Fibroblast of the aortic adventitia (primary cell): ENCODE measurements at places on chromosomes 7 and 10. TPM values are rescaled to one million over a fixed set of nuclear protein-coding genes. Genes with fewer than 3 reads are reported as not detected.

The FKBP6 gene
- not detected in 2 replicates for total RNA-seq

The SLC39A12 gene
- total RNA-seq = not detected in 2 replicates

The NAT16 gene
- not detected in 2 replicates for total RNA-seq

The CDC14C gene
- not detected in 2 replicates for total RNA-seq

The ANXA8L1 gene
- 1.2 TPM in 1 of 2 replicates, not detected in the other for total RNA-seq

The GPC2 gene
- total RNA-seq = 1.2 and 4.5 TPM in 2 replicates

The NPC1L1 gene
- under 0.01 TPM in 1 of 2 replicates, not detected in the other for total RNA-seq

The FGFBP3 gene
- 1.2 and 1.8 TPM in 2 replicates for total RNA-seq

The BAIAP2L1 gene
- 1.1 and 2.8 TPM in 2 replicates for total RNA-seq

The C1QL3 gene
- 0.09 TPM in 1 of 2 replicates, not detected in the other for total RNA-seq

The FOXI2 gene
- total RNA-seq = not detected in 2 replicates

The ACBD7 gene
- 0.99 TPM in 1 of 2 replicates, not detected in the other for total RNA-seq

The CRYGN gene
- 0.09 and 0.16 TPM in 2 replicates for total RNA-seq

The CEP55 gene
- total RNA-seq = 2.7 and 36.9 TPM in 2 replicates

The HOXA4 gene
- 0.57 and 0.99 TPM in 2 replicates for total RNA-seq

The FUOM gene
- total RNA-seq = 4.0 and 16.9 TPM in 2 replicates

The SUV39H2 gene
- 6.5 and 26.8 TPM in 2 replicates for total RNA-seq

The AP1S1 gene
- 34.9 and 77.5 TPM in 2 replicates for total RNA-seq

The CXCL12 gene
- 54.1 and 381 TPM in 2 replicates for total RNA-seq

The DUSP5 gene
- total RNA-seq = 4.1 and 21.6 TPM in 2 replicates

The CFAP70 gene
- total RNA-seq = 1.4 and 6.1 TPM in 2 replicates

The CC2D2B gene
- 0.09 TPM in 1 of 2 replicates, not detected in the other for total RNA-seq

The PHYHIPL gene
- not detected in 2 replicates for total RNA-seq

The ARHGAP19 gene
- 9.8 and 10.8 TPM in 2 replicates for total RNA-seq

The CALML3 gene
- total RNA-seq = not detected in 2 replicates

The EBF3 gene
- total RNA-seq = 5.2 and 14.7 TPM in 2 replicates

The IDI2 gene
- not detected in 2 replicates for total RNA-seq

The GIMAP5 gene
- not detected in 2 replicates for total RNA-seq

The CHST3 gene
- total RNA-seq = 18.6 and 19.3 TPM in 2 replicates

The SPDYE11 gene
- 0.08 TPM in 1 of 2 replicates, not detected in the other for total RNA-seq
